Heart left ventricle (tissue), 16 donors: ENCODE measurements at places on chromosomes 1 and 21.

GRCh38 chr1:21530368-21531016, 21.3 kb downstream of the ALPL start:
- H3K27me3 ChIP-seq = no peaks in the 10 kb centered on the region
- no peaks in the 10 kb centered on the region for H3K36me3 ChIP-seq
- no peak overlapping the region for H3K27ac ChIP-seq

DNA sequence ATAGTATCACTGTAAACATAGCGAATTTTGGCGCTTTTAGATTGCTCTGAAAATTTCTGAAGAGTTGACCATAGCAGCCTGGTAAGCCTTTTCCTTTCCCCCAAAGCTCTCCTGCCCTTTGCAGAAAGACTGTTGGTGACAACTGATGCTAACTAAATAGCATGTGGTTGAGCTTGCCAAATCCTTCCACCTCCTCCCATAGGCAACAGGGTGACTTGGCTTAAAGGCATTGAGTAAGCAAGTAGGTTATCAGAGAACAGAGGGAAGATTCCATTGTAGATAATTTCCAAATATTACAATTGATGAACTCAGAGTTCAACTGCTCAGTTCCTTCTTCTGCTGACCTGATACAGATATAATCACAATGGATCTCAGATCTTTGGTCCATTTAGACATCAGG, 19.9 kb upstream of the HMGCL start:
- H3K27ac ChIP-seq = no peak overlapping the region
- no peak for DNase-seq
- no peaks in the 10 kb centered on the region for H3K4me1 ChIP-seq
- no peaks in the 10 kb centered on the region for H3K27me3 ChIP-seq

- H3K27ac ChIP-seq = no peak overlapping the region
- H3K27me3 ChIP-seq = peaks cover 28% of the 10 kb centered on the region
- no peaks in the 10 kb centered on the region for H3K36me3 ChIP-seq
These were observed 1.3 kb upstream of the EFNA3 start for GRCh38 chr1:155077346-155077745.

DNA sequence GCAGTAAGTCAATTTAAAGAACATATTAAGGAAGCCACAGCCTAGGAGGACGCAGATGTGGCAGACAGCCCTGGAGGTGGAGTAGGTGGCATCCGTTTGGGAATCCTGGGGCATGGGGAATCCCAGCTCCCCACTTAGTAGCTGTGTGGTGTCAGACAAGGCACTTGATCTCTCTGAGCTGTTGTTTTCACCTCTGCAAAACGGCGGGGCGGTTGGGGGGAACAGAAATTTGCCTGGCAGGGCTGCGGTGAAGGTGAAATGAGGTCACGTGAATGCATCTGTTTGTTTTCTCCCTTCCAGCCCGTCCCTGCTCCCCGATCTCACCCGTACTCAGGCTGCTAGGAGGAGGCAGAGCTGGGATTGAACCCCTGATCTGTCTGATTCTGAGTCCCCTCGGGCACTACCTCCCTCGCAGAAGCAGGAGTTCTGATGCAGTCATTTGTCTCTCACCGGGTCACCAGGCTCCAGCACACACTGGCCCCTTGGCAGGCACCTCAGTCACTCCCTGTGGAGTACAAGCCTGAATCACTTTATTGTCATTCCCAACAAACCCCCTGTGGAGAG, 2.2 kb upstream of the LAPTM5 start:
- no peaks in the 10 kb centered on the region for H3K36me3 ChIP-seq
- H3K27ac ChIP-seq = no peak overlapping the region
- no peaks in the 10 kb centered on the region for H3K27me3 ChIP-seq
- DNase-seq = no peak

- peaks cover 6% of the 10 kb centered on the region for H3K27me3 ChIP-seq
- no peaks in the 10 kb centered on the region for H3K36me3 ChIP-seq
- H3K4me1 ChIP-seq = no peaks in the 10 kb centered on the region
These were observed 11.9 kb upstream of the PADI4 start for GRCh38 chr1:17296086-17296485.

DNA sequence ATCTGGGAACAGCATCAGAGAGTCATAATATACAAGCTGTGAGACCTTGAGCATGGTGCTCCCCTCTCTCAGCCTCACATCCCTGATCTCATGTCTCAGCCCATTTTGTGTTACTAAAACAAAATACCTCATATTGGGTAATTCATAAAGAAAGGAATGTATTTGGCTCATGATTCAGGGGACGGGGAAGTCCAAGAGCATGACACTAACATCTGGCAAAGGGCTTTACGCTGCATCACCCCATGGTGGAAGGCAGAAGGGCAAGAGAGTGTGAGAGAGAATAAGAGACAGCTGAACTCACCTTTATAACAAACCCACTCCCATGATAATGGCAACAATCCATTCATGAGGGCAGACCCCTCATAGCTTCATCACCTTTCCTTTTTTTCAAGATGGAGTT, 36.5 kb downstream of the RNASEL start:
- H3K4me1 ChIP-seq = no peaks in the 10 kb centered on the region
- no peak overlapping the region for H3K4me3 ChIP-seq
- no peak for DNase-seq
- H3K36me3 ChIP-seq = no peaks in the 10 kb centered on the region
